ENCODE measurements at places on chromosomes 2 and 18. TPM values are rescaled to one million over a fixed set of nuclear protein-coding genes. Genes with fewer than 3 reads are reported as not detected.

Gene MFSD2B
- total RNA-seq: 0.61 TPM

Gene ZNF24
- 89.3 TPM for total RNA-seq

Gene ZSCAN30
- total RNA-seq: 14.6 TPM

Gene CELF4
- total RNA-seq: 1.9 TPM

Gene IL36RN
- total RNA-seq: not detected

Gene COL5A2
- total RNA-seq: 62.6 TPM

Gene BMP10
- total RNA-seq: not detected

Gene UBR3
- 30.2 TPM for total RNA-seq

Gene COBLL1
- 4.0 TPM for total RNA-seq

Gene DUSP28
- 5.0 TPM for total RNA-seq

Gene TMEM150A
- total RNA-seq: 20.9 TPM

Gene RAB17
- total RNA-seq: not detected

Data from neural crest cell (in vitro differentiated cells).